ENCODE measurements at places on chromosomes 3 and 15. TPM values are rescaled to one million over a fixed set of nuclear protein-coding genes. Genes with fewer than 3 reads are reported as not detected.

Gene CIDEC
- polyA plus RNA-seq = 0.18 TPM

Gene ROPN1
- polyA plus RNA-seq = not detected

Gene SPATA12
- polyA plus RNA-seq = 0.05 TPM

Gene MUC20
- polyA plus RNA-seq = 49.6 TPM

Gene SNTN
- not detected for polyA plus RNA-seq
